ENCODE measurements at places on chromosomes 1 and 21. TPM values are rescaled to one million over a fixed set of nuclear protein-coding genes. Genes with fewer than 3 reads are reported as not detected.

Gene BARHL2
- total RNA-seq = not detected

Gene FMO5
- 4.9 TPM for total RNA-seq

Gene SGIP1
- total RNA-seq = 2.1 TPM

Gene UROD
- total RNA-seq = 111 TPM

Gene SVBP
- total RNA-seq = 16.8 TPM

Gene TMOD4
- total RNA-seq = not detected

Gene KRTAP10-8
- not detected for total RNA-seq

Gene ELF3
- total RNA-seq = not detected

DNA sequence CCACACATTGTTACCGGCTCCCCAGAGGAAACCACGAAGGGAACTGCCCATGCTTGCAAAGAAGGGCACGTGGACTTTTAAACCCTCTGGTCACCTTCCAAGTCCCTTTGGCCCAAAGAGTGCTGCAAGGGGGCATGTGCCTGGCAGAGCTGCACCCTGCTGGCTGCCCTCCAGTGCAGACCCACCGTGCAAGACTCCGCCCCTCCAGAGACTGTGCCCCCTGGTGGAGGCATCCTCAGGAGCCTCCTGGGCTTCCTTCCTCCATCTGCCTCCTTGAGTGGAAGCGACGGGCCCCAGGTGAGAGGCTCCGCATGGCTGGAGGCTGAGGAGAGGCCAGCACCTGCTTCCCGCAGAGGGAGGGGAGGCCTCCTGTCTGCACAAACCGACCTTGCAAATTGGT, 100.6 kb downstream of the CRYAA start:
- H3K4me1 ChIP-seq = 0 out of 2 replicates have a peak, but pooled peaks cover 5% of the 10 kb centered on the region
- H3K36me3 ChIP-seq = no peaks in the 10 kb centered on the region
- H3K4me3 ChIP-seq = no peak overlapping the region
- H3K27me3 ChIP-seq = peaks cover 27% of the 10 kb centered on the region

DNA sequence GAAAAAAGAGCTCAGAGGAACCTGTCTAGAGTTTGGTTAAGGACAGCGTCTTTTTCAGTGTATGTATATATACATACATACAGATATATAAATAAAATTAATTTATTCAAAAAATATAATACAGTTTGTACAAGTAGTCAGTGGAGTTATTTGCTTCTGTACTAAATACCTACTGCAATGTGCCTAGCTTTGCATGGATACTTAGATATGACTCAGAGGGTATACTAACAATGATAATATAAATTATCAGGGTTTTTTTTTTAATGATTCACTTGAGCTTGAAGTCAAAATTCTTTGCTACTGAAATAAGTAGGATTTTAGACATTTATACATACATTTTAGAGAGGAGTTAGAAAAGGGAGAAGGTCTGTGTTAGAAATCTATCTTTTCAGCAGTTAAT, 117.9 kb downstream of the PHTF1 start:
- no peaks in the 10 kb centered on the region for H3K36me3 ChIP-seq
- DNase-seq = no peak
- no peak overlapping the region for H3K4me3 ChIP-seq

GRCh38 chr1:184425449-184426277, 38.8 kb downstream of the C1orf21 start:
- H3K4me1 ChIP-seq = no peaks in the 10 kb centered on the region
- no peak overlapping the region for H3K27ac ChIP-seq
- H3K4me3 ChIP-seq = no peak overlapping the region
- no peak for DNase-seq
- no peaks in the 10 kb centered on the region for H3K36me3 ChIP-seq

- no peak overlapping the region for H3K4me3 ChIP-seq
- DNase-seq = no peak
- peaks cover 15% of the 10 kb centered on the region for H3K4me1 ChIP-seq
- no peaks in the 10 kb centered on the region for H3K27me3 ChIP-seq
- no peak overlapping the region for H3K27ac ChIP-seq
Observed at GRCh38 chr1:150372580-150372979, 8.6 kb downstream of the RPRD2 start.

GRCh38 chr1:63912643-63913042, 138.8 kb downstream of the ROR1 start:
- no peaks in the 10 kb centered on the region for H3K27me3 ChIP-seq
- no peak overlapping the region for H3K27ac ChIP-seq
- H3K36me3 ChIP-seq = no peaks in the 10 kb centered on the region
- H3K4me1 ChIP-seq = peaks cover 6% of the 10 kb centered on the region
- no peak overlapping the region for H3K4me3 ChIP-seq

DNA sequence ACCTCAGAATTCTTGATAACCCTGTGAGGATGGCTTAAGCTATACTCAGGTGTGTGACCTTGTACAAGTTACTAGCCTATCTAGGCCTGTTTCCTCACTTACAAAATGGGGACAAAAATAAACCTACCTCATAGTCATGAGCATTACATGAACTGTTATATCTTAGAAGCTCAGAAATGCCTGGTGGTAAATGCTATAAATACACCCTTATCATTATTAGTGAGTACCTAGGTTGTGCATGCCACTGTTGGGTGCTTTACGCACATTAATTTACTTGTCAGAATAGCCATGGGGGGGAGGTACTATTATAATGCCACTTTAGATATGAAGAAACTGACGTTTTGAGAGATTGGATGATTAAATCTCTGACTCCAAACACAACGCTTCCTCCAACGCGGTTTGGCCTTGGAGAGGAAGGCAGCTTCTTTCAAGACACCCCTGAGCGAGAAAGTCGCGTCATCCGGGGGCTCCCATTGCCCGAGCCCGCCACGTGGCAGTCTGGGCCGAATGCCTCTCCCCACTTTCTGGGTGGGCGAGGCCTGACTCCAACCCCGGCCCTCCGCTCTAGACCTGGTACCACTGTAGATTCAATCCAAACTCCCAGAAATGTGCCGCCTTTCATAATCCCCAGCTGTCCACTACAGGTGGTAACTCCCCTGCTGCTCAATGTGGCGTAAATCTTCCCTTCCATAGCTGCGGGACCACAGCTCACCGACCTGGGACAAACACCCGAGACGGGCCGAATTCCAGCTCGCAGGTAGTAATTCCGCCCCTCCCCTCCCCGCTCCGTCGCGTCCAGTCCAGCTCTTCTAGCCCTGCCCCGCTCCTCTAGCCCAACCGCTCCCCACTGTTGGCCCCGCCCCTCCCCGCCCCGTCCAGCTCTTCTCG, 771 bp upstream of the RAD54L start:
- peak overlapping the region; percentile 88 for H3K4me3 ChIP-seq
- DNase-seq = peak; percentile 72
- no peaks in the 10 kb centered on the region for H3K36me3 ChIP-seq

- DNase-seq = peak; percentile 36
- no peaks in the 10 kb centered on the region for H3K27me3 ChIP-seq
- H3K36me3 ChIP-seq = no peaks in the 10 kb centered on the region
- H3K4me1 ChIP-seq = no peaks in the 10 kb centered on the region
Observed at GRCh38 chr1:56967900-56968832, 2.4 kb upstream of the C8B start.

DNA sequence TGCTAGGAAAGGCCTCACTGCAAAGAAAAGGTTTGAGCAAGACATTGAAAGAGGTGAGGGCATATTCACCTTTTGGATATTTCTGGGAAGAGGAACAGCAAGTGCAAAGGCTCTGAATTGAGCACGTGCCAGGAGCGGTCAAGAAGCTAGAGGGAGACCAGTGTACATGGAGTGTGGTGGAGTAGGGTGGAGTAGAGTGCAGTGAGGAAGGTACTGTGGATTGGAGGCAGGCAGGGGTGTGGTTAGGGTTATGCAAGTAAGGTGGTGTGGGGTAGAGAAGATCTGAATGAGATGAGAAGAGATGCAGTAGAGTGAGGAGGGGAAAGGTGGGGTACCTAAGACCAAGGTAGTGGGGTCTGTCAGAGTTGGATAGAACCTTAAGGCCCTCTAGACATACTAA, 119.6 kb downstream of the OMA1 start:
- H3K4me1 ChIP-seq = peaks cover 13% of the 10 kb centered on the region
- no peaks in the 10 kb centered on the region for H3K27me3 ChIP-seq
- H3K27ac ChIP-seq = no peak overlapping the region
- H3K4me3 ChIP-seq = no peak overlapping the region

DNA sequence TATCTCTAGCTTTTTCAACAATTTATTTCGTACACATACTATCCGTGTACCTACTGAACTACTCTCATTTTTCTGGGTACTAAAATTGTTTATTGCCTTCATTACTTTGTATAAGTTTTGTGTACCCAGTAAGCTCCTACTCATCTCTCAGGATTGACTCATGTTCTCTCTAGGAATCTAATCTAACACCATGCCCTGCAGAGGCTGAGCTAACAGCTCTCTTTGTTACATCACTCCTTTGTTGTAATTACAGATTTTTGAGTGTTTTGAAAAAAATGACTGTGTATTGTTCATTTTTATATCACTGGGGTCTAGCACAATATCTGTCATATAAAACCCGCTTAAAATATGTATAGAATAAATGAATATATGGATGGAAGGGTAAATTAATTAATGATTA, 167.1 kb downstream of the ATP6V1G3 start:
- no peak overlapping the region for H3K27ac ChIP-seq
- DNase-seq = peak; percentile 48
- no peaks in the 10 kb centered on the region for H3K27me3 ChIP-seq

- peaks cover 16% of the 10 kb centered on the region for H3K4me1 ChIP-seq
- no peak overlapping the region for H3K4me3 ChIP-seq
- no peaks in the 10 kb centered on the region for H3K27me3 ChIP-seq
- no peaks in the 10 kb centered on the region for H3K36me3 ChIP-seq
- no peak overlapping the region for H3K27ac ChIP-seq
- peak; percentile 54 for DNase-seq
Observed at GRCh38 chr1:109802901-109803561, 39.3 kb upstream of the EPS8L3 start.

GRCh38 chr1:91799863-91800262, 86.1 kb downstream of the TGFBR3 start:
- no peak for DNase-seq
- peaks cover 4% of the 10 kb centered on the region for H3K36me3 ChIP-seq
- H3K27ac ChIP-seq = no peak overlapping the region
- H3K27me3 ChIP-seq = no peaks in the 10 kb centered on the region
- H3K4me3 ChIP-seq = no peak overlapping the region

- DNase-seq = peak; percentile 84
- no peak overlapping the region for H3K4me3 ChIP-seq
- H3K27ac ChIP-seq = no peak overlapping the region
- H3K36me3 ChIP-seq = no peaks in the 10 kb centered on the region
- peaks cover 20% of the 10 kb centered on the region for H3K4me1 ChIP-seq
Observed at GRCh38 chr1:55474168-55474786, 259.1 kb upstream of the USP24 start.

GRCh38 chr1:166999075-166999474, 10.0 kb downstream of the MAEL start:
- no peaks in the 10 kb centered on the region for H3K27me3 ChIP-seq
- no peak for DNase-seq
- H3K27ac ChIP-seq = no peak overlapping the region
- H3K4me3 ChIP-seq = no peak overlapping the region

GRCh38 chr1:116270316-116271057, 102.6 kb upstream of the ATP1A1 start:
- H3K27me3 ChIP-seq = no peaks in the 10 kb centered on the region
- no peak overlapping the region for H3K4me3 ChIP-seq
- no peaks in the 10 kb centered on the region for H3K36me3 ChIP-seq
- no peak overlapping the region for H3K27ac ChIP-seq
- DNase-seq = no peak
